ENCODE measurements at places on chromosomes 5 and 9. TPM values are rescaled to one million over a fixed set of nuclear protein-coding genes. Genes with fewer than 3 reads are reported as not detected.
A peak's percentile ranks its signal among the peaks of the same experiment; 100 is the strongest.

Gene PCA3
- not detected for total RNA-seq

Gene MLANA
- not detected for total RNA-seq

GRCh38 chr9:131754846-131755245 is 15.0 kb upstream of the RAPGEF1 start:
- DNase-seq = no peak

DNA sequence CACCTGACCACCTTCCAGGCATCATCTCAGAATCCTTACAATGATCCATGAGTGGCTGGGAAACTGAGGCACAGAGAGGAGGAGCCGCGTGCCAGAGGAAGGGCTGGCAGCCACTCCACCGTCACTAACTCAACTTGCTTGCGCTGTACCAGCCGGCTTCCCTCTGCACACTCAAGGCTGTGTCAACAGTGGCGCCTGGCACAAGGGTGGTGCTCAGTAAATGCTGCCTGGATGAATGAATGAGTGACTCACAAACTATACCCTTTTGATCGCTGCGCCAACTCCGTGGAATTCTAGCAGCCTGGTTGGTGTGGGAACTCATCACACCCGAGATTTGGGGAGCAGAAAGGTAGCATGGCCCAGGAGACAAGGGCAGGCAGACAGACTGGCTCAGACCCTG is 21.9 kb downstream of the PRRX2 start:
- no peak for DNase-seq

GRCh38 chr9:137607141-137607857 is 1.8 kb downstream of the ARRDC1 start:
- DNase-seq = no peak

DNA sequence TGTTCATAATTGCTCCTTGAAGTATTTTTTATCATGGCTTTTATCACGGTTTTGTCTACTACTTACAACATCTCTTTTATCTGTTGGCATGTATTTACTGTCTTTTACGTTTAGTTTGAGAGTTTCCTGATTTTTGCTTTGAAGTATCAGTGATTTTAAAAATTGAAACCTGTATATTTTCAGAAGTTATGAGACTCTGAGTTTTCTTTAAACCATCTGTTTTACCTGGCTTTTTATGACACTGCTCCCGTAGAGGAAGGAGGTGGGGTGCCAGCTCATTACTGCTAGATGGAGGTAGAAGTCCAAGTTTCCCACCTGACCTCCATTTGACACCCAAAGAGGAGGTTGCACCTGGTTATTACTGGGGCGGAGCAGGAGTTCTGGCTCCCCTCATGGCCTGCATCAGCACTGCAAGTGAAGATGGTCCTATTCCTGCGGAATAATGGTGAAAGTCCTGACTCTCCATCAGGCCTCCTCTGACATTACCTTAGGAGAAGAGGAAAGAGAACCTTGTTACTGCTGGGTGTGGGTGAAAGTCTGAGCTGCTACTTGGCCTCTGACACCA is 10.0 kb upstream of the ZNF131 start:
- no peak for DNase-seq

- no peak for DNase-seq
These were observed 49.4 kb upstream of the ERBIN start for GRCh38 chr5:65876970-65877369.

Gene GPR151
- total RNA-seq = not detected

GRCh38 chr5:17720071-17720470 is 85.8 kb downstream of the TAF11L14 start:
- DNase-seq = no peak

DNA sequence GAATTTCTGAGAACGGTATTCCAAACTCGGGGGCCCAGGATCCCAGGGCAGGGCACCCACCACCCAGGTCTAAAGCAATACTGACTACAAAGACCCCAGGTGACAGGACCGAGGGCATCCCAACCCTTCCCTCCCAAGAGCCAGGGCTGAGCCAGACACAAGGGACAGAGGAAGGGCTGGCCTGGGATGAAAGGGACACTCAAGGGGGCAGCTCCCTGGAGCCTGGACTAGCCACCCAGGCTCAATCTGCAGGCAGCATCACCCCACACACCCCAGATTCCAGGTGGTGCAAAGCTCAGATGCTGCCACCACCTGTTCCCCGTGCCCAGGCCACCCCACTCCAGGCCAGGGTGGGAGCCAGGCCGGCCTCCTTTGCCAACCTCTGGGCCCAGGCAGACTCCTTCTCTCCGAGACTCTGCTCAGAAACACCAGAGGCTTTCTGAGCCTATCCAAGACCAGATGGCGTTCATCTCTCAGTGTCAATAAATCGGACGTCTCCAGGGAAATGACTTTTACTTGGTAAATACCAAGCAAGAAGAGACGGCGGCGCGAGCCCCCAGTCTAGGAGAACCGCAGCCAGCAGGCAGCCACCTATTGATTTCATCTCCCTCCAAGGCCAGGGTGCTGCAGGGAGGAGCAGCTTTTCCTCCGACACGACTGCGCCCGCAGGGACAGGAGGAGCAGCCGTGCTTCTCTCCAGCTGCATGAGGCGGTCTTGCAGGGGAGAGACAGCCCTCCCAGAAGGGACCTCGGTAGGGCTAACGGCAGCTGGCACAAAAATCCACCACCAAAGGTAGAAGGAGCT is 94.1 kb upstream of the ADAMTS2 start:
- no peak for DNase-seq

- DNase-seq = peak; percentile 21
These were observed 33.1 kb downstream of the APTX start for GRCh38 chr9:32968101-32969011.

DNA sequence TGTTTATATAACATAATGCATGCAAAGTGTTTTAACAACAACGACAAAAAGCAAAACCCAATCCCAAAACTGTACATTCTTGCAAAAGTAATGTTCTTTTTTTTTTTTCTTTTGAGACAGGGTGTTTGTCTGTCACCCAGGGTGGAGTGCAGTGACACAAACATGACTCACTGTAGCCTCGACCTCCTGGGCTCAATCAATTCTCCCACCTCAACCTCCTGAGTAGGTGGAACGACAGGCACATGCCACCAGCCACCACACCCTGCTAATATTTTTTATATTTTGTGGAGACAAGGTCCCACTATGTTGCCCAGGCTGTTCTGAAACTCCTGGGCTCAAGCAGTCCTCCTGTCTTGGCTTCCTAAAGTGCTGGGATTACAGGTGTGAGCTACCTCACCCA is 13.6 kb upstream of the HAVCR1 start:
- DNase-seq = no peak

GRCh38 chr9:19782005-19782404 is 6.8 kb downstream of the SLC24A2 start:
- DNase-seq = no peak

DNA sequence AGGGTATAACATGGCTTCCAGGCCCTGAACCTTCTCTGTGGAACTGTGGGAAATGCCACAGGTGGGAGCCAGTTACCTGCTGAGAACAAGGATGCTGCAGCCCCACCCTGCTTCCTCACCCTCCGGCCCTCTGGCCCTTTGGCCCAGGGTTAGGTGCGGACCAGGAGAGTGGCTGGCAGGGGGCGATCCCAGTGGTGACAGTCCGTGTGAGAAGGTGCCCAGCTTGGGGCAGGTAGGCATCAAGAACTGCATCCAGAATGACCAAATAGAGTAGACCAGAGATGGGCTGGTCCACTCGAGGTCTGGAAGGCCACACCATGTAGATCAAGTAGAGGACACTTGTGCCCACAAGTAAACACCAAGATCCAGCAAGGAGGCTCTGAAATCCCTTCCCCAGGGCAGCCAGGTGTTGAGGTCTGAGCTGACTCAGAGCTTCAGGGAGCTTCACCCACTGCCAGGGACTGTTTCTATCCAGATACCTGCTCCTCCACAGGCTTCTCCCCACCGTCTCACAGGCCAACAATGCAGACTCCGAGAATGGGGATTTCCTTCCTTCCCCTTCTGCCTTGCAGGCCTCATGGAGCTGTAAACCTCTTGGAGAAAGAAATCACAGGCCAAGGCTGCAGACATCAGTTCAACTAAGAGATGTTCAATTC is 61.4 kb upstream of the ZSWIM6 start:
- no peak for DNase-seq

GRCh38 chr5:1523793-1524480 is at the start of gene LPCAT1:
LPCAT1 (minus strand) TSS chr5:1523960; CDS start chr5:1523844, 116 bp downstream.
- peak; percentile 74 for DNase-seq

GRCh38 chr9:127193483-127193882 is 71.0 kb upstream of the ANGPTL2 start:
- no peak for DNase-seq

Gene ZNF622
- 54.4 TPM for total RNA-seq

GRCh38 chr9:83754383-83754977 is 46.7 kb upstream of the UBQLN1 start:
- no peak for DNase-seq

DNA sequence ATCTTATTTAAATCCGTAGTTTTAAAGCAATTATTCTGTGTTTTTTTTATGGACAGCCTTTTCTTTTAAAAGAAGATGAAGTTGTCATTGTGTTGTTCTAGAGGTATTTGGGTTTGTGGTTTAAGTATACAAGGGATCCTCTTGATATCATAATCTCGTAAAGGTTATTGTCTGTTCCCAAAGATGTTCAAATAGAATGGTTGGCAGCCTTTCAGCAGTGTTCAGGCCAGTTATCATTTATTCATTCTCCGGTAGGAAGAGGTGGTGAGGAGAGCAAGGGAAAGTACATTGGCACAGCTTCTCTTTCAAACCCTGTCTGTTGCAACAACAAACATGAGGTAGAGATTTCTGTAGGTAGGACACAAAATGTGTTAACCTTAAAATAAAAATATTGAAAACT is 147.0 kb downstream of the FOCAD start:
- DNase-seq = no peak

GRCh38 chr5:135452321-135453030 is at the start of gene TIFAB:
TIFAB (minus strand) TSS chr5:135452351; CDS start chr5:135449939, 2,412 bp downstream.
- DNase-seq = no peak

GRCh38 chr5:19175776-19176570 is 812.0 kb downstream of the CDH18 start:
- DNase-seq = no peak

Gene HCN1
- not detected for total RNA-seq

DNA sequence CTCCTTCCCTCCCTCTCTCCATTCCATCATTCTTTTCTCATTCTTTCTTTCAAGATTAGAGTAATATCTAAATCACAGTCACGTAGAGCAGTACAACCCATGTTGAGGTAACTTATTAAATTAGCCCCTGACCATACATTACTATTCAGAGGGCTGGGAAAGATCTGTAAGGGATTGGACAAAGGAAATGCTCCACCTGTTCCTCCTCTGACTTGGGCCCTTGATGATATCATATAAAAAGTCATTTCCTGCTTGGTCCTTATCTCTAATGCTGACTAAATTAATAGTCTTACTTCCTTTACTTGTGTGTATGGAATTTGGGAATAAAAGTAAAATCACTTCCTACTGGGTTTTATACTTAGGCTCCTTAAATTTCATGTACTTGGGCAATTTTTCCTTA is 40.8 kb downstream of the SNX18 start:
- DNase-seq = no peak

Gene PHF24
- total RNA-seq = 0.08 TPM

Gene CDH6
- total RNA-seq = not detected

- no peak for DNase-seq
These were observed 27.0 kb downstream of the IARS1 start for GRCh38 chr9:92266486-92266885.

Gene ZNF483
- 3.5 TPM for total RNA-seq

Gene ADAMTS16
- not detected for total RNA-seq

GRCh38 chr9:109422641-109423040 is 75.5 kb downstream of the PTPN3 start:
- no peak for DNase-seq

Gene ZNG1A
- total RNA-seq = 26.8 TPM

GRCh38 chr5:84273517-84273883 is 111.2 kb downstream of the EDIL3 start:
- no peak for DNase-seq

DNA sequence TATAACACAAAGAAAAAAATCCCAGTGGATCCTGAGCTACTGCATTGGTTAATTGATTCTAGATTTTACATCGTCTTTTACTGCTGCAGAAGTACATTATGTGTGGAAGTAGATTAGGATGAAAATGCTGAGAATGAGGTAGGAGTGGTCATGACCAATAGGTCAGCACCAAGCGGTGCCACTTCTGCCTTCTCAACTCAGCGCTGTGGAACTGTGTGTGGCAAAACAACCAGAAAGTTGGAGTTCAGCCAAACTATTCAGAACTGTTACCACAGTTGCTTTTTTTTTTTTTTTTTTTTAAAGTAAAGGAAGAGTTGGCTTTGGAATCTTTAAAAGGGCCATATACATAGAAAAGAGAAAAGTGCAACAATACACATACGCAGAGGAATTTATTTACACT is 24.2 kb downstream of the POU5F2 start:
- DNase-seq = no peak

Gene CTSV
- total RNA-seq = 0.24 TPM
